Right renal cortex interstitium (tissue), 3 donors: ENCODE measurements at places on chromosomes 11 and 22.

GRCh38 chr11:68541116-68541515, 80.6 kb downstream of the PPP6R3 start:
- no peak for DNase-seq

GRCh38 chr11:69204246-69204940, 48.7 kb downstream of the SMIM38 start:
- DNase-seq: no peak

GRCh38 chr22:24576778-24577177, 16.1 kb downstream of the LRRC75B start:
- DNase-seq: no peak

DNA sequence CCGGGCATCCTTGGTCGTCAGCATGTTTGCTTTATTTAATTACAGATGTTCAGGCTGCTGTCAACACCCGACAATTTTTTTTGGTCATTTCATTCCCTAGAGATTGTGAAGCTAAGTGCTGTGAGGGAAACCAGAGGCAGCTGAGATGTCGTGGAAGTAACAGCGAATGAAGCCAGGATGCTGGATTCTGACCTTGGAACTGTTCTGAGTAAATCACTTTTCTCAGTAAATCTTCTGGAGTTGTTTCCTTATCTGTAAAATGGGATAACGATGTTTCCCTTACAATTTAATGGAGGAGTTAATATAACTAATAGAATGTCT, 390 bp upstream of the CKAP5 start:
- peak; percentile 25 for DNase-seq

GRCh38 chr22:50444663-50445062, 30.2 kb downstream of the SBF1 start:
- no peak for DNase-seq

- no peak for DNase-seq
Measured at GRCh38 chr11:122189229-122189628, 73.2 kb upstream of the BLID start.

DNA sequence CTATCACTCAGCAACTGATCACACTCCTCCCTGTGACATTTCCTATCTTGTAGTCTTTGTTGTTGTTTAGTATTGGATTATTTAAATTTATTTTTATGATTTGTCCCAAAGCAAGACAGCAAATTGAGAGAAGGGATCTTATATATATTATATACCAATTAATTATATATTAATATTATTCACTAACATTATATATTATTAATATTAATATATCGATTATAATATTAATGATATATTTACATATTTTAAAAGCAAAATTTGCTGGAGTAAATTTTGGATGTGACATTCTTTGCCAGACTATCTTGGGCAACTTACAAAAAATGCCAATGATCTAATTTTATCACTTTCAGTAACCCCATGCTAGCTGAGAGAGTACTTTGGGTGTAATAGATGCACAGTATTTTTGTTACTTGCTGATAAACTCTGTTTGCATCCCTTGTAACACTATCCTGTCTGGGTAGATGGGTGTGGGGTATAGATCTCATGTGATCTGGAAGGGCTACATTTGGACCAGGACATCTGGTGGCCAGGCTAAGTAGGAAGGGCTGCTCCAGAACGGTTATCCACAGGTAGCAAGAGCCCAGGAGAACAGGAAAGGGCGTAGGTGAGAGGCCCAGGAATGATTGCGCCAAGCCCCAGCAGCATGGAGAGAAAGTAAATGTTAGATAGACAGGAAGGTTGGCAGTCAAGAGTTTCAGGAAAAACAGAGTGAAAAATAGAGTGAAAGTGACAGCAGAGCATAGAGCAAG, 608.6 kb upstream of the KIRREL3 start:
- DNase-seq: no peak

DNA sequence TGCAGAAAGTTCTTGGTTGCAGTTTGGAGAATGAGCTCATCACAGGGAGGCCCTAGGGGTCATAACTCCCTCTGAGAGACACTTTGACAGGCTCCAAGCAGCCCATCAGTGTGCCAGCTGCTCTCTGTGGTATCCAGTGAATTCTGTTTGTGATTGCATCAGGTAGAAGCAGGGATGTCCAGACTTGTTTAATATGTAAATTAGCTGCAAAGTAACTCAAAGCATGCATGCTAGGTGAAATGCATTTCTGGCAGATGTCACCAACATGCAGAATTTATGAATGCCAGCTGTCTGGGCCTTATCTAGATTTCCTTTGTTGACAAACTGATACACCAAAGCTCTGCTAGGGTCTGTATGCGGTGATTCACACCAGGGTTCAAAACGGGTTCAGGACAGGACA, 123.6 kb upstream of the MTNR1B start:
- no peak for DNase-seq

GRCh38 chr22:29831186-29831921, 6.7 kb downstream of the ASCC2 start:
- DNase-seq: no peak

DNA sequence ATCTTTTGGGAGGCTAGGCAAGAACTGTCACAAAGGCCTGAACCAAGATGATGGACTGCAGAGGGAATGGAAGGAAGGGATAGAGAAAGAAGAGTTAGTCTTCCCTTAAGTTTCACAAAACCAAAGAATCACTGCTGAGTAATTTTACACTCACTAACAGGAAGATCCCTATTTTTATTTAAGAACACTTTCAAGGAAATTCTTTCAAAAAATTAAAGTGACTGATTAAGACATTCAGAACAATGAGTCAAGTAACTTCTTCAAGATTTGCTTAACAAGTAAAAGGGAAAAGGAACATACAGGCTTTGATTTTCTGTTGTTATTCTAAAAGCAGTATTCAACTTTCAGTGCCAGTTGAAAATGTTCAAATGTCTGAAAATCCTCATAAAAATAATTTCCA, 3.1 kb downstream of the PITPNB start:
- DNase-seq: no peak
